Activated T-cell treated with anti-CD3 and anti-CD28 coated beads, Interleukin-2, amount 50 U/mL, for 1 hour (primary cell): ENCODE measurements at places on chromosomes 12 and 14.
A peak's percentile ranks its signal among the peaks of the same experiment; 100 is the strongest.

GRCh38 chr12:76929499-76929898, 50.7 kb upstream of the CSRP2 start:
- DNase-seq = no peak

DNA sequence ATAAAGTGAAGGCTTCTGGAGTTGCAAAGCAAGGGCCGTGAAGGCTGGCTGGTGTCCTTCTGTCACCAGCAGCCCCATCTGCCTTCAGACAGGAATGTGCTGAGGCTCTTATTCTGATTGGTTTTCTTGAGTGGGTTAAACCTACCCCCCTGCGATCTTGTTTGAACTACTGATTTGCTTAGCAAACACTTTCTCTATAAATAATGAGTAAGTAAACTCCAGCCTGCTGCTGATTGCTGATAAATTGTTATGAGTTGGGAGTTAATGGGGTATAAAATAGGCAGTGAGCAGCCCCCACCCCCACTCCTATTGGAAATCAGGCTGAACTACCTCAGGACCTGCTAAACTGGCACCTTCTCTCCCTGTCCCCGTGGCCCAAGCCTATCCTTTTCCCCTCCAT, 146.1 kb upstream of the NOS1 start:
- no peak for DNase-seq

GRCh38 chr12:47740606-47741339, 15.5 kb upstream of the ENDOU start:
- no peak for DNase-seq

GRCh38 chr12:1360441-1361210, 233.8 kb downstream of the FBXL14 start:
- DNase-seq = no peak

DNA sequence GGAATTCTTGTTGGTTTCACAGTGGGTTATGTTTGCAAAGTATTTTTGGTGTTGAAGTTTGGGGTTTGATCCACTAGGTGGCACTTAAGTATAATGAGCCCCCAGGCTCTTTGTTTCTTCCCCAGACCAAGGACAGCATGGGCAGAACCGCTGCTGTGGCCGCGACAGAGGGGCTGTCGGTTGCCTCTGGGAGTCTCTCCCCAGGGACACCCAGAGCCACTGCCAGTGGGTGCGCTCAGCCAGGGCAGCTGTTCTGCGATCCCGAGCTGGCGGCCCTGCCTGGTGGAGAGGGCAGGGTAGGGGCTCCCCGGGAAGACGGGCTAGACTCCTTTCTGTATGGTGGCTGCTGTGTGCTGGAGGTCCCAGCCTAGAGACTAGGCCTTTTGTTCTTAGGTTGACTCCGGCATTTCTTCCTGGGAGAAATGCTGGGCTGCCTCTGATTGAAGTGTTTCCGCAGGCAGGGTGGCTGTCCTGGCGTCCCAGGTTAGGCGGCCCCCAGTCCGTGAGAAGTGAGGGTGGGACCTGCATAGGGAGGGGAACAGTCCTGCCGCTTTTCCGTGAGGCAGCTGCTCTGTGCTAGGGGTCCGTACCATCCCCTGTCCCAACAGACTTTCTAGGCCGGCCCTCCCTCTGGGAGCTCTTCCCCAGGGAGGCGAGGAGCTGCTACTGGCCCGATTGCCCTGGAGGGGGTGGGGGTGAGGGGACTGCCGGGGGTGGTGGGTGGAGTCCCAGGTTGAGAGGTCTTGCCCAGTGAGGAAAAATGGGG, 253.1 kb upstream of the PELI2 start:
- no peak for DNase-seq

DNA sequence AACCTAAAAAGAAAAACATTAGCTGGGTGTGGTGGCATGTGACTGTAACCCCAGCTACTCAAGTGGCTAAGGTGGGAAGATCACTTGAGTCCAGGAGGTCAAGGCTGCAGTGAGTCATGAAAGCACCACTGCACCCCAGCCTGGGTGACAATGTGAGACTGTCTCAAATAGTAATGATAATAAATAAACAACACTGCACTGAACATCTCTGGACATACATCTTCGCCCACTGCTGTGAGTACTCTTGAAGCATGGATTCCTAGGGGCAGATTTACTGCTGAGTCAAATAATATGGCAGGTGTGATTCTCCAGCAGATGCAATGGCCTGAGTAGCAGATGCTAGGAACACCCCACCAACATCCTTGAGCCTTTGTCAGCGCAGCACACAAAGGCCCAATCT, 23.6 kb downstream of the ABCB9 start:
- no peak for DNase-seq

DNA sequence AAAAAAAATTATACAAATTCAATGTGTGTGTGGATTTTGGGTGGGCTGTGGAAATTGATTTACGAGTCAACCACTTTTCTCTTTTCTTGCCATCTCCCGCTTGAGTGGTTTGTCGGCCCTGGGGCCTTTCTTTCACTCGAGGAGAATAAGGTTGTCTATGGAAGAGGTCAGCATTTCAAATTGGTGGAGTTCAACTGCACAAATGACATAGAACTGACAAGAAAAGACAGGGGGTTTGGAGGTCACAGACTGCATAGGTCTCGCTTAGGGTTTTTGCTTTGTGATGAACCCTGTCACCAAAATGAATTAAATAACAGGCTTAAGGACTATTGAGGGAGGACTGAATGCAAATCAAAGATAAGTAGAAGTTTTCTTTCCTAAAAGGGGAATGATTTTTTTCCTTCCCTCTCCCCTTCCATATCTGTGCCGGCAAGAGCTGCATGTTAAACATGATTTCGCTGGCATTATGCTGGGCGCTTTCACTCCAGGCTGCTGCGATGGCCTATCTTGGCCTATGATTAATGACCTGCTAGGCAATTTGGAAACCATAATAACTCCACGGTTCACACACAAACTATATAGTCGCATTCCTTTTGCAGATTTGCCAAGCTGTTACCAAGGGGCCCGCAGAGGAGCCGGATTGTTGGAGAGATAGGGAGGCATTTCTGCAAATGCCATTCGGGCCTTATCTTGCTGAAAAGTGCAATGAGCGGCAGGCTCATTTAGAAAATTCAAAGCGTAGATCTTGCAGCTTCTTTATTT, 20.7 kb downstream of the ASCL1 start:
- no peak for DNase-seq

- DNase-seq = no peak
These were observed 48.4 kb downstream of the FBXW8 start for GRCh38 chr12:116959198-116959460.

DNA sequence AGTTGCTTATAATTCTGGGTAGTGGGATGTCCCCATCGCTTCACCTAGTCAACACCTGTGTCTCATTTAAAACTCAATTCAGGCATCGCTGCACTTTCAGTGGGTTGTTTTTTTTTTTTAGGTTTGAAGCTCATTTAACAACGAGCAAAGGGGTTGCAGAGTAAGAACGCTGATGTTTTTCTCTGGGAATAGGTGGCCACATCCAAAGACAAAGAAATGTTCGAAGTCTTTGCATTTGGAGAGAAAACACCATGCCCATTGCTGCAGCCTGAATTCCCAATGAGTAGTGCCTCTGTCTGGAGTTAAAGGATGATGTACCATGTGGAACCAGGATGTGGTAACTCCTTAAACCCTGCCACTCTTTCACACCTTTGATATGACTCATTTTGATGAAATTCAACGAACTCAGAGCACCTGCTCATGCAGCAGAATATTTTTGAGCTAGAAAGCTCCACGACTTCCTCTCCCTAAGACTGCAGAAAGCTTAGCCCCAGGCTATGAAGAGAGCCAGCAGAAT, 35.1 kb upstream of the BATF start:
- no peak for DNase-seq

- DNase-seq = no peak
These were observed 141.3 kb upstream of the RASSF8 start for GRCh38 chr12:25817166-25817565.

GRCh38 chr12:4943067-4943937, 33.6 kb downstream of the KCNA1 start:
- no peak for DNase-seq

DNA sequence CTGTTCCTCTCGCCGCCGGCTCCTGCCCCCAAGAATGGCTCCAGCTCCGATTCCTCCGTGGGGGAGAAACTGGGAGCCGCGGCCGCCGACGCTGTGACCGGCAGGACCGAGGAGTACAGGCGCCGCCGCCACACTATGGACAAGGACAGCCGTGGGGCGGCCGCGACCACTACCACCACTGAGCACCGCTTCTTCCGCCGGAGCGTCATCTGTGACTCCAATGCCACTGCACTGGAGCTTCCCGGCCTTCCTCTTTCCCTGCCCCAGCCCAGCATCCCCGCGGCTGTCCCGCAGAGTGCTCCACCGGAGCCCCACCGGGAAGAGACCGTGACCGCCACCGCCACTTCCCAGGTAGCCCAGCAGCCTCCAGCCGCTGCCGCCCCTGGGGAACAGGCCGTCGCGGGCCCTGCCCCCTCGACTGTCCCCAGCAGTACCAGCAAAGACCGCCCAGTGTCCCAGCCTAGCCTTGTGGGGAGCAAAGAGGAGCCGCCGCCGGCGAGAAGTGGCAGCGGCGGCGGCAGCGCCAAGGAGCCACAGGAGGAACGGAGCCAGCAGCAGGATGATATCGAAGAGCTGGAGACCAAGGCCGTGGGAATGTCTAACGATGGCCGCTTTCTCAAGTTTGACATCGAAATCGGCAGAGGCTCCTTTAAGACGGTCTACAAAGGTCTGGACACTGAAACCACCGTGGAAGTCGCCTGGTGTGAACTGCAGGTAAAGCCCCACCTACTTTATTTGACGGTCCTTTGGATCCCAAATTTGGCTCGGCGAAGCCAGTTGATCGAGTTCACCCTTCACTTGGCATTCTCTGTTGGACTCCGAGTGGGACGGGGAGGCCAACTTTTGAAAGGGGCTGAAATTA, 1.5 kb downstream of the WNK1 start:
- DNase-seq = peak; percentile 63

DNA sequence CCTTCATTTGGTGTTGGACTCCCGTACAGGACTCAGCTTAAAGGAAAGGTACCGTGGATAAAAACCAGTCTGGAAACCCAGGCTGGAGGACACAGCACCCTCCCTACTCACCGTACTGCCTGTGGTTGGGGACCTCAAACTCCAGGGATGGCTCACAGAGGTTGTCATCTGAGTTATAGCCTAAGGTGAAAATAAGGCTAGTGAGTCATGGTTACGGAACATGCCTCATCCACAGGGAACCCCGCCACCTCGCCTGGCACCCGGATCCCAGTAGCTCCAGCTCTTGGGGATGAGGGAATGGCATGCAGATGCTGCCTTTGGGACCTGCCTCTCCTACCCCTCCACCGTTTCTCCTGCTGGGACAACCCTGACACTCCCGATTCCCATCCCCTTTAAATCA, 36.8 kb upstream of the GPR68 start:
- DNase-seq = no peak

GRCh38 chr12:9379023-9379742, 171.0 kb upstream of the PZP start:
- DNase-seq = no peak

DNA sequence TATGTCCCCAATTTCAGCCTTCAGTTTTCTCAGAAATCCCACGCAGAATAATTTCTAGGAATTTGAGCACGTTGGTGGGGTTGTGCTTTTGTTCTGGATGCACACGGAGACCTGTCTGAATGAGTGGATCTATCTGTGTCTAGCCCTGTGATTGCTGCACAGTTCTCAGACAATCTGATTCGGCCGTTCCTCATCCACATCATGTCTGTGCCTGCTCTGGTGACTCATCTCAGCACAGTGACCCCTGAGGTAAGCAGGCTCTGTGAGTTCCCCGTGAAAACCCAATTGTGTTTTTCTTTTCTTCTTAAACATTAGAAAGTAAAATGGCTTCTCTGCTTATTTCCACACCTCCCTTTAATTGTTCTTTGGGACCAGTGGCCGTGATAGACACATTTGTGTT, 20.2 kb downstream of the UBE3B start:
- no peak for DNase-seq

- no peak for DNase-seq
These were observed 479.9 kb upstream of the NOVA1 start for GRCh38 chr14:27077710-27078109.

GRCh38 chr14:43674273-43674672, 832.8 kb downstream of the FSCB start:
- DNase-seq = no peak

DNA sequence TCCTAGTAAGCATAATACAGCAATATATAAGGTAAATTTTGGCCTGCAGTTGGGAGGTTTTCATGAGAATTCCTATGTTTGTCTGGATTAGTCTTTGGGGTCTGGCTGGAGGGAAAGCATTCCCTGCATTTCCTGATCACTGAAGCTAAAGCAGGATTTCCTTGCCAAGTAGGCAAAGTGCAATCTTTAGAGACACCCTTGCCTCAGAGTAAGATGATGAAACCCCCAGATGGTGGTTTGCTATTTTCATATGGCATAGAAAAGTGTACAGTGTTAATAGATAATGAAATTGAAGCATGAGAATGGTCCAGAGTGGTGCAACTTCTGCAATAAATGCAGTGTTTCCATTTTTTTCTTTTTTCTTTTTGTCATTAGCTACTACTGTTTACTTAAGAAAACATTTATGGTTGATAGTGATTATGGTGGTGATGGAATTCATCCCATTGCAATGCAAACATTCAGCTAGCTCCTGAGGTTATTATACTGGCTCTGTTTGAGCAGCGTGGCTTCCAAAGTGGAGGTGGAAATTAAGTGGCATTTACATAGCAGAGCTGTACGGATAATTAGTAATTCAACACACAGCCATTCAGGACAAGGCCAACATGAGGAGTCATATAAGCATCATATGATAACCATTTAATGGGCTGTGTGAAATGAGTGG, 276.3 kb downstream of the DUSP6 start:
- no peak for DNase-seq

DNA sequence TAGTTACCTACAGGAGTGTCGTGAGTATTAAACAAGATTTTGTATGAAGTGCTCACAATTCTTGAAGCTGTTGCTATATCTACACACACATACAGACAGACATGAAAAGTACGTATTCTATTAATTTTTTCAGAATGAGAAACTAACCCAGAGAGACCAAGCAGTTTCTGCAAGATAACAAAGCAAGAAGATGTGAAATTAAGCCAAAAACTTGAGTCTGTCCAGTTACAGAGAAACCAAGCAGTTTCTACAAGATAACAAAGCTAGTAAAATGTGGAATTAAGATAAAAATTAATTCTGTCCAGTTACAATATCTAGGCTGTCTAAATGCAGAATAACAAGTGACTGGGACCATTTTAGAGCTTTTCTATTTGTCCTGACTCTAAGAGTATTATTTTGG, 132.4 kb downstream of the ALG10B start:
- DNase-seq = no peak

GRCh38 chr12:113242026-113242418, 20.8 kb downstream of the TPCN1 start:
- no peak for DNase-seq

DNA sequence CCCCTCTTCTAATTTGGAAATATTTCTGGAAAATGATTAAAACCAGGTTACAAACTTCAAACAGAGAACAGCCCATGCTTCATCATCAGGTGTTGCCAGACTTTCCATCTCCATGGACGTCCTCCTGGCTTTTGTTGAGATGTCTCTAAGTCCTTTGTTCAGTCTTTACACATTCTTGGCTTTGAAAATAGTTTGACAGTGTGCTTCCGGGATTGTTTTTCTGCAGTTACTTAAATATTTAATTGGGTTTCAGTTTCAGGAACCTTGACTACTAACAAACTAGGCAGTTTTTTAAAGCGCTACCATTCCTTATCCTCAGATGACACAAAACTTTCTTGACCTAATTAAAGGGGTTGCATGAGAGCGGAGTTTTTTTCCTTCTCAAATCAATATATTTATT, 47.8 kb downstream of the GOLGA5 start:
- DNase-seq = no peak

GRCh38 chr14:50058113-50058512, 58.3 kb downstream of the VCPKMT start:
- DNase-seq = no peak

GRCh38 chr14:100712490-100712889, 14.2 kb upstream of the DLK1 start:
- no peak for DNase-seq
